ENCODE measurements at places on chromosomes 7 and 10.

DNA sequence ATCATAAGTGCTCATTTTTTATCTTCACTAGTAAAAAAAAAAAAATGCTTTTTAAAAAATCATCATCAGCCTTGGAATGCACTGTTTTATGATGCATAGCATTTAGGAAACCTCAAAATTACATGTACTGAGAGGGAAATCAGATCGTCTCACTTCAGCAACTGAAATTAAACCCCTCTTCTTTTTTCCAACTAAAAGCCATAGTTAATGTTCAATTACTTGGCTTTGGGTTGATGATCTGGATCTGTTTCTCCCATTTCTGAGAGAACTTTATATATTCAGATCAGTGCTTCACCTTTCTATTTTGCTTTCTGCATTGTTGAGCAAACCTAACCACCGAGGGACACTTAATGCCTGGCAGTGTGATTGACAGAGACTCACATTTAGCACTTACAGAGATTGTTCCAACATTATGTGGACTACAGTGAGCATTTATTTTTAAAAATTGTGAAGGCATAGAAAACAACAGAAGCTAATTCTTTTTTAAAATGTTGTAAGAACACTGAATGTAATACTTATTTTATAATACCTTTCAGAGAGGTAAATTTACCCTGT is 678.4 kb downstream of the PHTF2 start:
- H3K27me3 ChIP-seq: no peaks in the 10 kb centered on the region
- H3K4me3 ChIP-seq: no peak overlapping the region
- DNase-seq: no peak
- no peak overlapping the region for H3K27ac ChIP-seq
- peaks cover 7% of the 10 kb centered on the region for H3K4me1 ChIP-seq

DNA sequence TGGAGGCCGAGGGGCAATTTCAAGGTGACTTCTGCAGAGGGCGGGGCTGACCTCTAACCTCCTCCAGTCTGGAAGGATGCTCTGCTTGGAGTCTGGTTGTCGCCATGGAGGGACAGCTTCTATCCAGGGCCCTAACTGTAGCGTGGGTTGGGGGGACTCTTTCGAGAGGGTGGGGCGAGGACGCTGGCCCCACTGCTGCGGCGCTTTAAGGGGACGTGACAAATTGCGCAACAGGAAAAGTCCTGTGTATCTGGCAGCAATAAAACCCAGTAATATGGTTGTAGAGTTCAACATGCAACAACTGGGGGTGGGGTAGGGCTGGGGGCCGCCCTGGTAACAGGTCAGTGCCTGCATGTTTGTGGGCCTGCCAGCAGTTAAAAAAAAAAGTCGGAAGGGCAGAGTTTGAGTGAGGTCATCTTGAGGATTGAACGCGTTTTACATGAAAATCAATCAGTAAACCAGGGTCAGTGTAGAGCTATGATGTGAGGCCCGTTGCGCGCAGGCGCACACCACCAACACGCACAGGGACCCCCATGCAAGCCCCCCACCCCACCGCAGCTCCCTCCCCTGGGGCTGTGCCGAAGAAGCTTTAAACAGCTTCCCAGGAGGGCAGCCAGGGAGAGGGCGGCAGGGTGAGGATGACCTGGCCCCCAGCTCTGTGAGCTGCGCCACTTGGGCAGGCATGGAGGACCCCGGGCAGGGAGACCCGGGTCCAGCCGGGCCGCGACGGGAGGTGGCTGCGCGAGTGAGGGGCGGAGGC is 4.3 kb downstream of the SHH start:
- no peak for DNase-seq
- H3K4me1 ChIP-seq: peaks cover 5% of the 10 kb centered on the region
- no peak overlapping the region for H3K4me3 ChIP-seq
- H3K27ac ChIP-seq: no peak overlapping the region
- H3K27me3 ChIP-seq: peaks cover 79% of the 10 kb centered on the region
- H3K36me3 ChIP-seq: no peaks in the 10 kb centered on the region

DNA sequence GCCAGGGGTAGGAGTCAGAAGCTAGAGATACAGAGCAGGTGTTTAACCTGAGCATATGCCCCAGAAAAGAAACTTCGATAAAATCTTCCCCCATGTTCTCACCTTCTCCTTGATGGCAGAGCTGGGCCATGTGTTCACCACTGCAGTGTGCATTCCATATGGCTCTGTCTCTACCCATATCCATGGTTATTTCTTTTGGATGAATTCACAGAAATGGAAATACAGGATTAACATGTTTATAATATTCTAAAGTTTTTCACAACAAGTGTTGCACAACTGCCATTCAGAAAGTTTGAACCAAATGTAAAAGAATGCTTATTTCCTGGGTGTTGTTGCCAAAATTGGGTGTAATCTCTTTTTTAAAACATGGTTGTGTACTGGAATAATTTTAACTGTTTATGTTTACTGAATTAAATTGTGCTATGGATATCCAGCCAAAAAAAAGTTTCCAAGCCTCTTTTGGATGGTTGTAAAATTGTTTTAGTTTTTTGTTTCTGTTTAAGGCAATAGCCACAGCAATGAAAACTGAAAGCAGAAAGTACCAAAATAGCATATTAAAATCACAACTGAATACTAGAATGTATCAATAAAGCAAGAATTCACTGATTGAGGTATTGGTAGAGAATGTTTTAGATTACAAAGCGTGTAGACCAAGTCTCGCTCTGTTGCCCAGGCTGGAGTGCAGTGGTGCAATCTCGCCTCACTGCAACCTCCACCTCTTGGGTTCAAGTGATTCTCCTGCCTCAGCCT is 19.9 kb upstream of the CCNY start:
- peak overlapping the region; percentile 46 for H3K27ac ChIP-seq
- H3K4me1 ChIP-seq: peaks cover 2% of the 10 kb centered on the region
- no peak for DNase-seq
- H3K27me3 ChIP-seq: no peaks in the 10 kb centered on the region
- H3K36me3 ChIP-seq: peaks cover 18% of the 10 kb centered on the region

GRCh38 chr10:13068484-13068883 is 31.5 kb upstream of the OPTN start:
- H3K36me3 ChIP-seq: no peaks in the 10 kb centered on the region
- H3K4me1 ChIP-seq: no peaks in the 10 kb centered on the region
- H3K27ac ChIP-seq: no peak overlapping the region

Data from IMR-90 (cell line).